ENCODE measurements at places on chromosomes 3 and 15.

DNA sequence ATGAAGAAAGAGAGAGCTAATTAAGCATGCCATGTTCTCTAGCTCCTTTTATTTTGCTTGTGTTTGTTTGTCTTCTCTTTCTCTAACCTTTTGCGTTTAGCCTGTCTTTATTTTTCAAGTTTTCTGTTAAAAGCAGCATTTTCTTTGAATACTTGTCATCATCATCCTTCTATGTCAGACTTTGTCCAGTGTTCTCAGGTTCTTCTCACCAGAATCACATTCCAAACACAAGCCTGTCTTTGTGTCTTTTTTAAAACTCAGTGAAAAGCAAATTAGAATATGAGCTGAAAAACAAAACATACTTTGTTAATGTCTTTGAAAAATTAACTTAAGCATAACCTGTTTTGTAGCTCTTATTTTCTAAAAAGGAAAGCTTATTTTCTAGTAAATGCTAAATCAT is 62.4 kb downstream of the LEKR1 start:
- no peak for DNase-seq

- DNase-seq = no peak
These were observed 631 bp downstream of the CYP1A1 start for GRCh38 chr15:74724570-74725224.

DNA sequence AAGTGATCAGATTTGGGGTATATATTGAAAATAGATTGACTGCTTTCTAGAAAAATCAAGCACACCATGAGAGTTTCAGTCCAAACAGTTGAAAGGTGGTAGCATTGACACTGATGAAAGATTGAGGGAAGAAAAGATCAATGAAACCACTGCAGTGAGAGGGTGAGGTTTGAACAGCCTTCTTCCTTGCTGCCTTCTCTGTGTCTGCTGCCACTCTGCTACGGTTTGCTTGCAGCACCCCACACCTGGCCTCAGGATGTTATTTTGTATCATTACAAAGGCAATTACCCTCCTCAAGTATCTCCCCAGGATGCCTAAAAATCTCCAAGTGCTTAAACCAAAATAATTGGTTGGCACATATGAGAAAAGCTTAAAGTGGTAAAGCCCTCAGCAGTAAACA is 683.6 kb upstream of the ARPP21 start:
- DNase-seq = no peak

DNA sequence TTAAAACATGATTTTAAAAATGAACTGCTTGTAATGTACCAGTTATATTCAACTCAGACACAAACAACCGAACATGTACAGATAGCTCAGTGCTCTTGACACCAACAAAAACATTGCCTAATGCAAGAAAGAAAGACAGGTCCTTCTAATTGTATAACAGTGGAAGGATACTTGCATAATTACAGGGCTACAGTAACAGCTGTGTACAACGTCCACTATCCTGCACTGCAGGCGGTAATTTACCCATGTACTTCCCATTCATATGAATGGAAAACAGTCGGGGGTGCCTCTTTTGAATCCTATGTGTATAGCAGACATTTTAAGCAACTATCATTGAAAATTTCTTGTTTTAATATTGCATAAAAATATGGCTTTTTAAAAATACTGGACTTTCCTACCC is 41.1 kb upstream of the PLSCR5 start:
- no peak for DNase-seq

- DNase-seq = no peak
These were observed 415.2 kb upstream of the FRG2C start for GRCh38 chr3:75248974-75249373.

- DNase-seq = no peak
These were observed 408.3 kb upstream of the RGMA start for GRCh38 chr15:93497291-93497690.

GRCh38 chr3:188700501-188700900 is 471.3 kb upstream of the TPRG1 start:
- DNase-seq = no peak

GRCh38 chr15:101456057-101456739 is 33.3 kb downstream of the PCSK6 start:
- DNase-seq = no peak

GRCh38 chr3:115713284-115713683 is 90.0 kb downstream of the GAP43 start:
- no peak for DNase-seq

DNA sequence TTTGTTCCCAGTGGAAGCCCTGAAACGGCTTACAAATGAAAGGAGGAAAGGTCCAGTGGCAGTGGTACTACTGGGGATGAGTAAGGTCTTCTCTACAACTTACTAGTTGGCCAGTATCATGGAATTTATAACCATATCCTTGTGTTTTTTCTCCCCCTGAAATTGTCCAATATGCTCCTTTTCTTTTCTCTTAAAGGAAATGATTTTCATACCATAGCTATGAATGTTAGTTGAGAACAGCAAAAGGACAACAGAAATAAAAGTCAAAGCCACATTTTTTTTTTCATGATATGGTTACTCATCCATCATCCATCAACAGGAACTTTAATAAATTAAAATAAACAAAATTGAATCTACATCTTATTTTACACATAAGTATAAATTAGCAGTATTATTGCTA is 450.4 kb downstream of the MFSD1 start:
- no peak for DNase-seq

DNA sequence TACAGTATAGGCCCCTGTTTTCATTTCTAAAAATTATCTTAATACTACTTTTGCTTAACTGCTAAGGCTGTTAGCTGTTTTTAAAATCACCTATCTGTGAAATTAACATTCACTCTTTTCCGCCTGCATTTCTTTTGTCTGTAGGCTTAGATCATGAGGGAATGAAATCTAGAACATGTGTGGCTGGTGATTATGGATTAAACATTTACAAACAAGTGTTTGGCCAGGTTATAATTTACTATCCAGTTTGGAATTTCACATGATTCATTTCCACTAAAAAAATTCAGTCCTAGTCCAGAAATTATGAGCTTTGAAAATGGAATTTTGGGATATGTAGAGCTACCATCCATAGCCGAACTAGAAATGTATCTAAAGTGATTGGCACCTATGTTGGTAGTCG is 39.1 kb downstream of the GOLM2 start:
- DNase-seq = no peak

DNA sequence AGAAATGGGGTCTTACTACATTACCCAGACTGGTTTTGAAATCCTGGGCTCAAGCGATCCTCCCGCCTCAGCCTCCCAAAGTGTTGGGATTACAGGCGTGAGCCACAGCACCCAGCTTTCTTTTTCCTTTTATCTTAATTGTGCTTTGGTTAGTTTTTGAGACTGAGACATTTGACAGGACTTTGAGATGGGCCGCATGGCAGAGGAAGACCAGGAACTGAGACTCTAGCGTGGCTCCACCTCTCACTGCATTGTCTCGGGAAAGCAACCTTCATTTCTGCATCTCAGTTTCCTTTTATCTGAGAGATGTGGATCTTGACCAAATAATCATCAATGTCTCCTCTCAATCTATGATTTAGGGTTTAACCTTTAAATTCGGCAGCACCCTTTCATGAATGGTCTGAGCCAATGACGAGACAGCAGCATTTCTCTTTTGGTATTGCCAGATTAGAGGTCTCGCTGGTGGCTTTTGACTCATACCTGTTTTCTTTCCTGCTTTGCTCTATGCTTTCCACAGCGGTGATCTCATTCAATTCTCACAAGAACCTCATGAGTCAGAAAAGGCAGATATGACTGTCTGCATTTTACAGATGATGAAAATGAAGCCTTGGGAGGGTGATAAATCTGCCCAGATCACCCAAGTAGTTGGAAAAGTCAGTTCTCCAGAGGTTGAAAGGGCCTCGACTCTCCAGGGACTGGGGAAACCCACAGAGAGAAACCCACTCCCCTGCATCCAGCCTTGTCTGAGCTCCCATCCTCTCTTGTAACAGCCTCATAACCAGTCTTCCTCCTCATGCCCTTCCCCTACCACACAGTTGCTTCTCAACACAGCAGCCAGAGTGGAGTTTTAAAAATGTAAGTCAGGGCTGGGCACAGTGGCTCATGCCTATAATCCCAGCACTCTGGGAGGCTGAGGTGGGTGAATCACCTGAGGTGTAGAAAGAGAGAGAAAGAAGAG is 84.8 kb upstream of the FOXB1 start:
- no peak for DNase-seq

DNA sequence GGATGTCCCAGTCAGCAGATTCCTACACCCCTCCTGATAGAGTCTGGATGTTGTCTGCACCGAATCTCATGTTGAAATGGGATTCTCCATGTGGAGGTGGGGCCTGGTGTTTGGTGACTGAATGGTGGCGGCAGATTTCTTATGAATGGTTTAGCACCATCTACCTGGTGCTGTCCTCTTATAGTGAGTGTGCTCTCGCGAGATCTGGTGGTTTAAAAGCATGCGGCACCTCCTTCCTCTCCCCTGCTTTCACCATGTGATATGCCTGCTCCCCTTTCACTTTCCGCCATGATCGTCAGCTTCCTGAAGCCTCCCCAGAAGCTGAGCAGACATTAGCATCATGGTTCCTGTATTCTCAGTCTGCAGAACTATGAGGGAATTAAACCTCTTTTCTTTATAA is 135.2 kb upstream of the SLC6A11 start:
- no peak for DNase-seq

DNA sequence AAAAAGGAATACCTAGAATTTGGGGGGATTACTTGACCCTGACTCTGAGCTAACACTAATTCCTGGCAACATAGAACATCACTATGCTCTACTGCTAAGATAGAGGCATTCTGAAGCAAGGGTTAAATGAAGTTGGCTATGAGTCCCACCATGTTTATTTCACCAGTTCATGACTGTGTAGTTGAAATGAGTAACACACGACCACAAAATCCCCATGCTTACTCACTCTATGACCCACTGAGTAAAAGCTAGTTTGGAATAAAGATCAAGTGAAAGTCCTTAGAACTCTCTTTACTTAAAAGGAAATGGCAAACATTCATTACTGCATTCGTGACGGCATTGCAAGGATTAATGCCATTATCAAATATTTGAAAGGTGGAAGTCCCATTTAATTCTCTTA is 47.4 kb downstream of the MRPL46 start:
- no peak for DNase-seq

GRCh38 chr15:40782609-40783227 is 12.9 kb downstream of the C15orf62 start:
- DNase-seq = no peak

DNA sequence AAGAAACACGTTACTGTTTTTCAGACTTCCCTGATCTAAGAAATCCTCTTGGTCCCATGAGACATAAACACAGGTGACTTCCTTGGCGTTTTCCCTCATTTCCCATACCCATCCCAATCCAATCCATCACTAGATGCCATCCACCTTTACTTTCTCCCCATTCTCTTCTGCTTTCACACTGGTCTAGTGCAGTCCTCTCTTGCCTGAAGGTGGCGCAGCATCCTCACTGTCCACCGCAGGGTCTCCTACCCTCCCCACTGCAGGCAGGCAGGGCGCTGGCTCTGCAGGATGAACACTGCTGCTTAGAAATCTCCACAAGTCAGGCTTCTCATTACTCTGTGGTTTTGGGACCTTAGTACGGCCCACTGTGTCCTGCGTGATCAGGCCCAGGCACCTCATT is 58.2 kb downstream of the RAB7A start:
- peak; percentile 32 for DNase-seq

DNA sequence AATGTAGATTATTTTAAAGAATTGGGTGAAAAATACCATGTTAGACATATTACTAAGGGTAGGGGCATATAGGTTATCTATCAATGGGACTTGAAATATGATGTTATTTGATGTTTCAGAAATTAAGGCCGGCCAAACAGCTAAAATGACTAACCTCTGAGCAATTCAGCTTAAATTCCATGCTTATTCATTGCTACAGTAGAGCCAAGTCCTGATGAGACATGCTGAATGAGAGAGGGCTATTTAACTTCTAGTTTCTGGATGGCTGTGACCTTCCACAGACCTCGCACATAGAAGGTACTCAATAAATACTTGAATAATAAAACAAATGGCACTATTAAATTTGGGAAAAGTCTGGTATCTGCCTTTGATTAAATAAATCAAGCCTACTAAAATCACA is 175.6 kb upstream of the WNT5A start:
- no peak for DNase-seq

- DNase-seq = no peak
These were observed 30.6 kb downstream of the PTX3 start for GRCh38 chr3:157467200-157467599.

DNA sequence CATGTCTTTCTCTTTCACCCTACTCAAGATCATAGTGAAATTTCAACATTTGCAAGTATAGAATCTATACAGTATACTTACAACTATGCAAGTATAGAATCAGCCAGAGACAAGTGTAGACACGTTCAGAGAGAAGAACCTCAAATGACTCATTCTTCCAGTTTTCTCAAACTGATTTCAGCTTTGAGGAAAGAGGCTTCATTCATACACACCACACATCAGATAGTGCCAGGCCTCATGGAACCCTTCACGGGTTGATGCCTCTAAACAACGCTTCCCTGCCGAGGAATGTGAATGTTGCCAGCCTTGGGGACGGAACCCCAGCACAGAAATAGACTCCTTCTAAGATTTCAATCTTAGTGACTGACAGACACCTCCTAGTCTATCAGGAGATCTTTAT is 135.7 kb downstream of the FOXP1 start:
- no peak for DNase-seq

GRCh38 chr3:186787642-186788481 is 4.5 kb downstream of the EIF4A2 start:
- no peak for DNase-seq

DNA sequence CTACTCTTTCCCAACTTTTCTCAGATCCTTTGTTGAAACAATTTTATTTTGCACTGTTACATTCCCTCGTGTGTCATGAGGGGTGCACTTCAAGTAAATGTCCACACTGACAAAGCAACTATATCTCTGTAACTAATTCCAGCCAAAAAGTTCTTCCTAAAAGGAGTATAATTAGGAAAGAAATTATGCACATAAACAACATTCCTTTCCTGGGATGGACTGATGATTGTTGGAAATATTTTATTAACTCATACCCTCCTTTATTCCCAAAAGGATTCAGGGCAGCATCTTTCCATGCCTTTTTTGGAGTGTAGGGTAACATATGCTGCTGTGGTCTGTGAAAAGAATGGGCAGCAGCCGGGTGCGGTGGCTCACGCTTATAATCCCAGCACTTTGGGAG is 426.1 kb upstream of the THBS1 start:
- no peak for DNase-seq

GRCh38 chr3:23489300-23490158 is 286.4 kb downstream of the UBE2E2 start:
- no peak for DNase-seq

GRCh38 chr3:105480768-105481167 is 114.1 kb downstream of the ALCAM start:
- peak; percentile 13 for DNase-seq

GRCh38 chr15:32124726-32125125 is 94.4 kb downstream of the CHRNA7 start:
- no peak for DNase-seq
